ENCODE measurements at places on chromosomes 4 and X. TPM values are rescaled to one million over a fixed set of nuclear protein-coding genes. Genes with fewer than 3 reads are reported as not detected.

GRCh38 chr4:71300964-71301363 lies 37.9 kb upstream of the SLC4A4 start:
- no peak for DNase-seq

- no peak for DNase-seq
Observed at GRCh38 chrX:56382278-56382677, 150.1 kb downstream of the KLF8 start.

DNA sequence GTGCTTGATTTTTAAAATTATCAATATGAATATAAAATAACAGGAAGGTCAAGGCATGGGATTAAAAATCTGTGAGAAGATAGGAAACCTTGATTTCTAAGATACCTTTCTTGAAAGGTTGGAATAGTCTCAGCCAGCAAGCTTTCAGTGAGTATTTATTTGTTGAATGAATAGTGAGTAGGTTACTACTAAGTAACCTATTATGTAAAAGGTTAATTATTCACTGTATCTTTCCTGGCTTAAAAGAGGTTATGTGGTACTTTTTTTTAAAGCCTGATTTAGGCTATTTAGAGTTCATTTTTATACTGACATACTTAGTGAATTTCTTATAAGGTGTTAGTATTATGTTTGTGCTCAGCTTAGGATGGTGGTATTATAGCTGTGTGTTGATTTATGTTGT lies 123.5 kb downstream of the PTPN13 start:
- DNase-seq, result peak; percentile 50

DNA sequence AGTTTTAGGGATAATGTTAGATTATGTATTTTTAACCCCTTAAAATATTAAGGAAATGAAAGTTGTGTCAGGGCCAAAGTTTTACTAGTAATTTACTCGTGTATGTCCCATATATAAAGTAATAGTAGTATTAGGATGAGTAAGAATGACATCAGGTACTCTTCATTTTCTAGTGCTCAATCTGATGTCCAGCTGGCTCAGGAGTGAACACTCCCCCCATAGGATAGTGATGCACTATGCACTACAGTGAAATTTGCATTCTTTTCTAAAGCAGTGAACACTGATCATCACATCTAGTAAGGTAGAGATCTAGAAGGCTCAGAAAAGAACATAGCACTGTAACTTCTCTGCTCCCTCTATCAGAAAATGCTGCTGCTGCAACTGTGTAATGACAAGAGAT lies 409.7 kb downstream of the GLUD2 start:
- DNase-seq, result no peak

FRMPD3 gene
- polyA plus RNA-seq, result 0.25 TPM

DNA sequence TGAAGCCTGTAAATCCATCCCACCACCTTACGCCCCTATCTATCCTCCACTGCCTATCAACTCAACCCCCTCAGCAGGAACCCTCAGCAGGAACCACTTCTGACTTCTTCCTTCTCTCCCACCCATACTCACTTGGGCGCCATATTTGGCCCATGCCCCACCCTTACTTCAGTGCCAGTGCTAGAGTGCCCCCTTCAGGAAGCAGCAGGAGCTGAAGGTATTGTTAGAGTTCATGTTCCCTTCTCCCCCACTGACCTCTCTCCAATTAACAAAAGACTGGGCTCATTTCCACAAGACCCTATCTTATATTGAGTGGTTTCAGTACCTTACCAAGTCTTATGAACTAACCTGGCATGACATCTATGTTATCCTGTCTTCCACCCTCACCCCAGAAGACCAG lies 363.1 kb upstream of the SLIT2 start:
- no peak for DNase-seq

DNA sequence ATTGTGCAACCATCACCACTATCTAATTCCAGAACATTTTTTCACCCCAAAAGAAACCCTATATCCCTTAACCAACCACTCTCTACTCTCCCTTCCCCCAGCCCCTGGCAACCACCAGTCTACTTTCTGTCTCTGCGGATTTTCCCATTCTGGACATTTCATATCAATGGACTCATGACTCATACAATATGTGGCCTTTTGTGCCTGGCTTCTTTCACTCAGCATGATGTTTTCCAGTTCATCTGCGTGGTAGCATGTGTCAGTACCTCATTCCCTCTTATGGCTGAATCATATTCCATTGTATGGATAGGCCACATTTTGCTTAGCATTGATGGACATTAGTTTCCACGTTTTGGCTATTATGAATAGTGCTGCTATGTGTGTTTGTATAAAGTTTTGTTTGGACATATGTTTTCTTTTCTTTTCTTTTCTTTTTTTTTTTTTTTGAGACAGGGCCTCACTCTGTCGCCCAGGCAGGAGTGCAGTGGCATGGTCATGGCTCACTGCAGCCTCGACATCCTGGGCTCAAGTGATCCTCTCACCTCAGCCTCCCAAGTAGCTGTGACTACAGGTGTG lies 335.4 kb downstream of the BCOR start:
- DNase-seq, result no peak

FAM133A gene
- 0.13 TPM for polyA plus RNA-seq

DNA sequence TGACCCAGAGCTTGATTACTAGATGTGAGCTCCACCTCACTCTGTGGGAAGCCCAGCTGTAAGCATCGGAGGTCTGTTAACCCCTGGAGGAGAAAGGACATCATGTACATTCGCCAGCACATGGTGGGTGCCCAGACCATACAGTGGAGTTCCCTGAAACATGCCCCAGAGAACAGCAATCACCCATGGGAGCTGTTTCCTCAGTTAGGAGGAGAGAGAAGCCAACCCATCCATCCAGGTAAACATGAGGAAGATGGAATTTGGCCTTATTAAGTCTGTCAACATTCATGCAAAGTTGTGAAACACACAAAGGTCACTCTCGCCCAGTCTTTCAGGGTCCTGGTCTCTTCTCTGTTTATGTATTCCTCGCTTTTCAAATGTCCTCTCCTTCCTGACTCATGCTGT lies 354.7 kb downstream of the ANK2 start:
- DNase-seq, result no peak

UGT2B11 gene
- polyA plus RNA-seq, result 5.6 TPM

PRDM8 gene
- polyA plus RNA-seq, result 2.3 TPM

TMPRSS11D gene
- polyA plus RNA-seq, result not detected

- DNase-seq, result no peak
Observed at GRCh38 chr4:51831133-51831532, 11.8 kb upstream of the DCUN1D4 start.

GRCh38 chr4:94523617-94524016 lies 71.9 kb downstream of the PDLIM5 start:
- DNase-seq, result no peak

DNA sequence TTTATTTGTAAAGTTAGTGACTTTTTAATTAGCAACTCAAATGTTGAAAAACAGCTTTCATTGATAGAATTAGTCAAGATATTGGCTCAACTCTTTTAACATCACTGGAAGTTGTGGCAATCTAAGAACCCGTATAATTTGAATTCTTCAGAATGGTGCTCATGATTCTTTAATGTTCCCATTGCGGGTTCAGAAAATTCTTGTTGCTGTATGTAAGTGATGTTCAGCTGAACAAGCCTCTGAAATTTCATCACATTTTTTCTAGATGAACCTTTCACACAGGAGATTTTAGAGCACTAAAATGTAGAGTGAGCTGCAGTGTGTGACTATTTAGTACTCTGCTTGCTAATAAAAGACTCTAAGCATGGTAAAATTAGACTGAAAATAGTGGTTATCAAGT lies 1317.7 kb downstream of the FSTL5 start:
- DNase-seq, result no peak

FHIP1A gene
- polyA plus RNA-seq, result 6.5 TPM

- no peak for DNase-seq
Observed at GRCh38 chrX:95949588-95949987, 735.1 kb upstream of the DIAPH2 start.

GRCh38 chr4:4724321-4724720 lies 135.1 kb upstream of the MSX1 start:
- DNase-seq, result no peak

FGF5 gene
- 0.13 TPM for polyA plus RNA-seq

DNA sequence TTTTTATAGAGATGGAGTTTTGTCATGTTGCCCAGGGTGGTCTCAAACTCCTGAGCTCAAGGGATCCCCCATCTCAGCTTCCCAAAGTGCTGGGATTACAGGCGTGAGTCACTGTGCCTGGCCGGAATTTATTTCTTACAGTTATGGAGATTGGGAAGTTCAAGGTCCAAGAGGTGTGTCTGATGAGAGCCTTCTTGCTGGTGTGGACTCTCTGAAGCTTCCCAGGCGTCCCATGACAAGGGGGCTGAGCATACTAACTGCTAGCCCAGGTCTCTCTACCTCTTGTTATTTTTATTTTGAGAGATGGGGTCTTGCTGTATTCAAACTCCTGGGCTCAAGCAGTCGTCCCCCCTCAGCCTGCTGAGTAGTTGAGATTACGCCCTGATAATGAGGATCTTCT lies 2.9 kb upstream of the NSD2 start:
- no peak for DNase-seq

DNA sequence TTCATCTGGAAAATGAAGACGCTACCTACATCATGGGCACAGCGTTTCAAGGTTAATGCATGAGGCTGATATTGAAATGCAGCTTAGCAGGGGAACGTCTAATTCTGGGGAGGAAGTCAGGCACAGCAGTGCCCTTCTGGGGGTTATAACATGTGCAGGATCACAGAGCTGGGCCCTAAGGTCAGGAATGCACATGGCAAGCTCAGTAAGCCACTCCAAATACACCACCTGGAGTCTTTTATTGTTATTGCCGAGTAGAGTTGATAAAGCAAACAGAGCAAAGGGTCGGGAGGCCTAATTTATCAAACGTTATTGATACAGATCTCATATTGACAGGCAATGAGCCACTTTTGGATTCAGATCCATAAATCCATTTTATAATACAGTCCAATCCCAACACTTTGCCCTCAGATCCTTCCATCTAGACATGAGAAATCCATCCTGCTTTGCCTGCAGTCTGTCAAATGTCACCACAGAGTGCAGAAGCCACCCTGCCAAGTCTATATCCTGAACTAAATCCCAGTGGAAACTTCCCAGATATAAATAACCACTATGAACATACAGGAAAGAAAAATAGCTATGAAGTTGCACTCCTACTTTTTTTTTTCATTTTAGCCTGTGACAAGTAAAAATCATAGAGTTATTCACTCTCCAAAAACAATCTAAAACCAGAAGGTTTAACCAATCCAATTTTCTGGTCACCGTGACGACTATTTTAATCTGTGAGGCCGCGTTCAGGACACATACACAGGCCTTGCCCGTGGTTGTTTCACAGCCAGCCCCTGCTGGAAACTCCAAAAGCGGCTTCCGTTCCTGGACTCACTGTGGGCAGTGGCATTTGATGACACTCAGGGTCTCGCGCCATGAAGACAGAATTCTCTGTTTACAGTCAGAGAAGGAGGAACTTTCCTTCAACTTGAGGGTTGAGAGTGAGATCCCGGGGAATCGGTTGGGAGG lies 335.4 kb downstream of the DHX15 start:
- no peak for DNase-seq

- DNase-seq, result no peak
Observed at GRCh38 chrX:34875204-34875603, 67.4 kb upstream of the FAM47B start.

GRCh38 chrX:123846577-123847038 lies 13.2 kb upstream of the XIAP start:
- no peak for DNase-seq

- no peak for DNase-seq
Observed at GRCh38 chr4:41213625-41214135, 662 bp downstream of the APBB2 start.

DNA sequence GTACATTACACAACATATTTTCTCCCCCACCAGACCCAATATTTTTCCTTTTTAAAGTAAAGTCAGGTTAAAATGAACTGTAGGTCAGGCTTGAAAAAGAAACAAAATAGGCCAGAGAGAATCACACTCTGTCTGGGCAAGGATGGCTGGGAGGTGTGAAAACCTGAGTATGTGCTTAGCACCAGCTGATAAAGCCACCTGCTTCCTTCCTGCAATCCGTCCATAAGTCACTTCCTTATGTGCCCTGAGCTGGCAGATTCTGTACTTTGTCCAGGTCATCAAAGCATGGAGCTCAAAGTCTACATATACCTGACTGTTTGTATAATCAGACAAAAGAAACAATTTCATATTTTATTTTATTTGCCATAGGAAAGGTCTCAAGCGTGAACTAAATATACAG lies 37.7 kb downstream of the ANTXR2 start:
- DNase-seq, result no peak

- peak; percentile 71 for DNase-seq
Observed at GRCh38 chr4:7960790-7961655, 21.4 kb upstream of the AFAP1 start.

ELOVL6 gene
- 37.9 TPM for polyA plus RNA-seq

- DNase-seq, result no peak
Observed at GRCh38 chrX:71239781-71240180, 14.2 kb downstream of the ZMYM3 start.

- no peak for DNase-seq
Observed at GRCh38 chr4:85833302-85833701, 358.4 kb downstream of the ARHGAP24 start.

GRCh38 chr4:65139998-65140397 lies 530.3 kb downstream of the EPHA5 start:
- DNase-seq, result no peak

DNA sequence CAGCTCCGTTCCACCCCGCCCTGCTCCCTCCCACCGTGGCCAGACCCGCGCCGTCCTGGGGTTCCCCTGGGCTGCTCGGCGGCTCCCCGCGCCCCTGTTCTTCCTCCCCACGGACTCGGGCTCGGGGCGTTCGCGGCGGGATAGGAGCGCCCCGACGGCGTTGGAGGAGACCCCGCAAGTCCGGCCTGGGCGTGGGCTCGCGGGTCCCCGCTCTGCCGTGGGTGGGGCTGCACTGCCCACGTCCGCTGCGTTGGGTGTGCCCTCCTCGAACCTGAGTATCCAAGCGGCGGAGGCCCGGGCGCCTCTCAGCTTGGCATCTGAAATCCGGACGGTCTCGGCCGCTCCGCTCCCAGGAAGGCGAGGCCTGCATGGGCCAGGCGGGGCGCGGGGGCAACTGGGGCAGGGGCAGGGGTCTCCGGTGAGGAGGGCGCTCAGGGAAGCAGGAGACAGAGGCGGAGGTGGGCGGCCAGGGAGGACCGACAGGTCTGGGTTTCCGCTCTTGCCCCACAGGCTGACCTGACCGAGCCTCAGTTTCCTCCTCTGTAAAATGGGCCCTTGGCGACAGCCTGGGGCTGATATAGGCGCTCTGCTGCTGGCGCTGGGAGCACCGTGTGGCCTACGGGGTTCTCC lies 12.0 kb upstream of the NAT8L start:
- no peak for DNase-seq

- DNase-seq, result no peak
Observed at GRCh38 chrX:41289095-41289494, 44.9 kb upstream of the DDX3X start.

DNA sequence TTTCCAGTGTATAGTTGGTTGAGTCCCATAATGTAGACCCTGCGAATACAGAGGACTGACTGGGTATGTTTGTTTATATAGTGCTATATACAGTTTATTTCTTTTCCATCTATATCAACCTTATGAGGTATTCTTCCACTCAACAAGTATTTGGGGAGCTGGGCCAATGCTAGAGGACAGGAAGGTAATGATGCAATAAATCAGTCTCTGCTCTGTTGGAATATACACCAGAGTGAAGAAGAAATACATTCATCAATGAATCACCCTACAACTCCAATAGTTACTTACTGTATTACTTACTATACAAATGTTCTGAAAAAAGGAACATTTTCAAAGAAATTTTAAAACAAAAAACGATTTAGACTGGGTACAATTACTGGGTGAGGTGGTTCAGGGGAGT lies 2.1 kb upstream of the ARSJ start:
- DNase-seq, result no peak

GRCh38 chr4:74045772-74046171 lies 7.3 kb upstream of the CXCL3 start:
- DNase-seq, result no peak

Measured in right renal pelvis (tissue), 4 donors.